ENCODE measurements at places on chromosomes 16 and 17. TPM values are rescaled to one million over a fixed set of nuclear protein-coding genes. Genes with fewer than 3 reads are reported as not detected.

DNA sequence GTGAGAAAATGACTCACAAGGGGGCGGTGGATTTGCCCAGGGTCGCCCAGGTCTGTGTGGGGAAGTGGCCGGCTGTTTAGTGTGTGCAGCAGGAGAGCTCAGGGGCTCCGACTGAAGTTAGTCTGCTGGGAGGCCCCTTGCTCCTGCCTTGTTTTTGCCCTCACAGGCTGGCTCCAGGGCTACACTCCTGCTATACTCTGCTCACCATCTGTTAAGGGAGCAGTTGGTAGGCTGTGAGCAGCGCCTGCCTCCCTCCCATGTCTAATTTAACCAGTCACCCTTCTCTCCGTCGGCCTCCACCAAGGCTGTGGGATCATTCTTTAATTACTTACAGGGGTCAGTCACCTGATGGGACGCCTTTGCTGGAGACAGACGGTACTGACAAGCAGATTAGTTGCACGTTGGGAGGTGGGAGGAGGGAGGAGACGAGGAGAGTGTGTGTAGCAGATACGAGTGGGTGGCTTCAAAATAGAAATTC is 35.5 kb downstream of the KSR1 start:
- H3K4me1 ChIP-seq, result peaks cover 9% of the 10 kb centered on the region
- no peak overlapping the region for H3K27ac ChIP-seq
- no peak overlapping the region for H3K4me3 ChIP-seq
- H3K27me3 ChIP-seq, result no peaks in the 10 kb centered on the region
- H3K36me3 ChIP-seq, result no peaks in the 10 kb centered on the region

GRCh38 chr16:11806721-11807120 is 9.7 kb upstream of the ZC3H7A start:
- H3K27ac ChIP-seq, result no peak overlapping the region
- H3K4me3 ChIP-seq, result no peak overlapping the region
- no peaks in the 10 kb centered on the region for H3K36me3 ChIP-seq

GRCh38 chr17:50259477-50260324 is 14.6 kb upstream of the TMEM92 start:
- H3K27me3 ChIP-seq, result peaks cover 26% of the 10 kb centered on the region
- H3K4me1 ChIP-seq, result no peaks in the 10 kb centered on the region
- no peaks in the 10 kb centered on the region for H3K36me3 ChIP-seq
- no peak overlapping the region for H3K4me3 ChIP-seq

GRCh38 chr16:349211-349610 is 3.3 kb downstream of the AXIN1 start:
- peak overlapping the region; percentile 49 for H3K4me3 ChIP-seq
- H3K27me3 ChIP-seq, result no peaks in the 10 kb centered on the region
- no peak for DNase-seq
- peak overlapping the region; percentile 69 for H3K27ac ChIP-seq

Gene DGKE
- 4.1 TPM for polyA plus RNA-seq

Gene PRKCB
- 142 TPM for polyA plus RNA-seq

Gene CLEC10A
- 0.13 TPM for polyA plus RNA-seq

Measured in naive thymus-derived CD8-positive, alpha-beta T cell (primary cell).